Kidney glomerular epithelial cell (primary cell): ENCODE measurements at places on chromosomes 4 and X.

DNA sequence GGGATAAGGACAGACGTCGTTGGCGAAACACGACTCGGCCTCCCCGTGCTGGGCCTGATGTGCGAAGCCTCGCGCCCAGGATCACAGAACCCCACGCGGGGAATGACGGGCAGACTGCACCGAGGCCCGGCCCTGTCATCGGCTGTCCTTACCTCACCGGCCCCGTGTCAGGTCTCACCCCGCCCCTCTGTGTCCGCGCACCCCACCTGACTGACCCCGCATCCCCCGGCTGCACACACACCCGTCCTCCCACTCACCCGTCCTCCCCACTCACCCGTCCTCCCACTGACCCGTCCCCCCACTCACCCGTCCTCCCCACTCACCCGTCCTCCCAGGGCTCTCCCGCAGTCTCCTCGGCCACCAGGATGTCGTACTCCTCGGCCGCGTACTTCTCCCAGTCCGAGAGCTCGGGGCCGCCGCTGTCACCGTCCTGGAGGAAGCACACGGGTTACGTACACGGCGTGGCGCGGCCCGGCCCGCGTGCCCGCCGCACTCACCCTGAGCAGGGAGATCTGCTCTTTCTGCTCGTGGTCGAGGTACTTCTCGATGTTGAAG is 19.8 kb upstream of the GTPBP6 start:
- DNase-seq: no peak

GRCh38 chrX:15499976-15500375 is 631 bp upstream of the BMX start:
- DNase-seq: no peak

- DNase-seq: no peak
These were observed 187.0 kb downstream of the CRLF2 start for GRCh38 chrX:1025413-1025812.

DNA sequence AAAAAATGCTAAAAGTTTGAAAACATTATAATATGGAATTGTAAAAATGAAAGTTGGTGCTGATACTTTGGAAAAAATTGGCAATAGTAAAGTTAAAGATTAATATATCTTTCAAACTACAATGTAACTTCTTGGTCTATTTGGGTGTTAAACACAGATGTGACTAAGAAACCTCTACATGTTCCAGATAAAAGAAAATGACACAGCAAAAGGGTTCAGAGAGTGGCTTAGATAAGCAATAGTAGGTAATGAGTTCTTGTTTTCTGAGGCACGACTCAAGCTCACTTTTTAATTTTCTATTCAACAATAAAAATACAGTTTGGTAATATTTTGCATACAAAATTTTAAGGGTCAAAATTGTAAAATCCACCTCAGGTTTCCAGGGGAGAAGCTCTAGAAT is 292.7 kb downstream of the GALNTL6 start:
- no peak for DNase-seq

- DNase-seq: no peak
These were observed 71.2 kb upstream of the PRSS48 start for GRCh38 chr4:151205722-151206121.

- peak; percentile 67 for DNase-seq
These were observed 74.7 kb downstream of the PAQR3 start for GRCh38 chr4:78864405-78865024.

- DNase-seq: no peak
These were observed 208.8 kb downstream of the TMA16 start for GRCh38 chr4:163703251-163703650.

DNA sequence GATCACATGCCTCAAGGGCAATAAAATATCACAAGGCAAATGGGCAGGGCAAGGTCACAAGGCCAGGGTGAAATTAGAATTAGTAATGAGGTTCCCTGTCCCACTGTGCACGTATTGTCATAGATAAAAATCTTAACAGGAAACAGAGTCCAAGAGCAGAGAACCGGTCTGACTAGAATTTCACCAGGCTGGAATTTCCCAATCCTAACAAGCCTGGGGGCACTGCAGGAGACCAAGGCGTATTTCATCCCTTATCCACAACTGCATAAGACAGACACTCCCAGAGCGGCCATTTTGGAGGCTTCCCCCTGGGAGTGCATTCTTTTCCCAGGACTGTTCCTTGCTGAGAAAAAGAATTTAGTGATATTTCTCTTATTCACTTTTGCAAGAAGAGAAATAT is 25.9 kb upstream of the PRDM5 start:
- no peak for DNase-seq

DNA sequence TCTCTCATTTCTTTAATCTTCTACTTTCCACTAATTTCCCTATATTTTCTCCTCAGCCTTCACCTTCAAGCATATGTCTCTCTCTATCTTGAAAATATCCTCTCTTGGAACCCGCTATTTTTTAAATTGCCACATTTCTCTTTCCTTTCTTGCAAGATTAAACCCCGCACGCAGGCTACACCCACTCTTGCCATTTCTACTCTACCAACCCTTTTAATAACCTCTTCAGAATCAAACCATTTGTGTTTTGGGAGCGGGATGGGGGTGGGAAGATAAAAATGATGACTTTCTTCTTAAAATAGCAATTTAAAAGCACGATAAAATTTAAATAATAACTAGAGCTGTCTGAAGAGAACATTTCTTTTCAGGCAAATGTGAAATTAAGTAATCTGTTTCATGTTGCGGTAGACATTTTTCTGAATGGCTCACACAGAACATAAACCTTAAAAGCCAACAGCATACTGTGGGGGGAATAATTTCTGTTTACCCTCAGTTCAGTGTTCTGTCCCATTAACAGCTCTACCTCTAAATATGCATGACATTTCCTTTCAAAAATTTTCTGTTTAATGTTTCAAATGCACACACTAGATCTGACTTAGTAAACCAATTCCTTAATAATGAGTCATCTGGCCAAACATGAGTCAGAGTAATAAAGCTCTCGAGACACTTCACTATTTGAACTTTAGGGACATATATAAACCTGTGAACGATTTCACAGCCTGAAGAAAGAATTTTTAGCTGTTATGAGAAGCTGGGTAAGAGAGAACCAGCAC is 20.5 kb downstream of the ARSJ start:
- DNase-seq: peak; percentile 96

GRCh38 chr4:153669838-153670237 is 14.2 kb upstream of the TLR2 start:
- no peak for DNase-seq

DNA sequence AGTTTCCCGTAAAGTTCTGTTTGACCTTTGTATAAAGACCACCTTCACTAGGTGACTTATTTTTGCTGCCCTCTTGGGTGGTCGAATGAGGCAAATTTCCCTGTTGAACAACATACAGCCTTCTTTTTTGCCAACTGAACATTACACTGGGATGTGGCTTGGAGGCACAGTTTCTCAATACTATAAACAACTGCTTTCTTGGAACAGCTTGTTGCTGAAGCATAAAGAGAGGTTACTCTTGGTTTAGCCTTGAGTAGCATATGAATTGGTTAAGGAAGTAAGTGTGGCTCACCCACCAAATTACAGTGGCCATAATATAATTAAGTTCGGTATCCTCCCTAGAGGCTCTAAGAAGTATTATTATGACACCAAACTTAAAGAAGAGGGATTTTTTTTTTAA is 40.0 kb downstream of the HHIP start:
- no peak for DNase-seq

DNA sequence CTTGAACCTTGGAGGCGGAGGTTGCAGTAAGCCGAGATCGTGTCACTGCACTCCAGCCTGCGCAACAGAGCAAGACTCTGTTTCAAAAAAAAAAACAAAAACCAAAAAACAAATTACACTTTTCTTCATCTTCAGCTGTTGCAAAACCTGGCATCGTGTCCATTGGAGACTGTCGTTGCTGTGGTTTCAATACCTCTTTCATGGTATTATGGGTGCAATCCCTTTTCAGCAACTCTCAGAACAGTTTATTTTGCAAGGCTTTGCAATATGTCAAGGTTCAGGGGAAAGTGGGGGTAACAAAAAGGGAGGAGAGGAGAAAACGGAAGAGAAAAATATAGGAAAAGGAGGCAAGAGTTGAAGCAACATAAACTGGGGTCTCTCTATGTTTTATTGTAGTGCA is 40.8 kb downstream of the ARSD start:
- DNase-seq: no peak

- DNase-seq: no peak
These were observed 372.7 kb downstream of the SH2D1A start for GRCh38 chrX:124719060-124719459.

- no peak for DNase-seq
These were observed 64.0 kb downstream of the POLR2B start for GRCh38 chr4:57042711-57043169.

DNA sequence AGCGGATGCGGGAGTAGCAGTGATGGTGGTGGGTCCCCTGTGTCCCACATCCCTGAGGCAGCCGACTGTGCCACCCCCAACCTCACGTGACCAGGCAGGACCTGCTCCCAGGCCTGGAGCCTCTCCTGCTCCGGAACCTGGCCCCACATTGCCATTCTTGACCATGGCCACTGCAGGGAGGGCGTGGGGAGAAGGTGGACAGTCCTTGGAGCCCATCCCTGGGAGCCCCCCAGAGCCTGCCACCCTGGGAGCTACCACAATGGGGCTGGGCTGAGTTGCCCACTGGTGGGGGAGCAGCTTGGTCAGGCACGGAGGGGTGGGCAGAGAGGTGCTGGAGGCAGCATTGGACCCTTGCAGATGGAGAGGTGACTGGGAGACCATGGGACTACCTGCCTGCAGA is 36.8 kb downstream of the TMPRSS11A start:
- DNase-seq: no peak

- DNase-seq: no peak
These were observed 62.9 kb upstream of the PGRMC2 start for GRCh38 chr4:128350449-128351045.

DNA sequence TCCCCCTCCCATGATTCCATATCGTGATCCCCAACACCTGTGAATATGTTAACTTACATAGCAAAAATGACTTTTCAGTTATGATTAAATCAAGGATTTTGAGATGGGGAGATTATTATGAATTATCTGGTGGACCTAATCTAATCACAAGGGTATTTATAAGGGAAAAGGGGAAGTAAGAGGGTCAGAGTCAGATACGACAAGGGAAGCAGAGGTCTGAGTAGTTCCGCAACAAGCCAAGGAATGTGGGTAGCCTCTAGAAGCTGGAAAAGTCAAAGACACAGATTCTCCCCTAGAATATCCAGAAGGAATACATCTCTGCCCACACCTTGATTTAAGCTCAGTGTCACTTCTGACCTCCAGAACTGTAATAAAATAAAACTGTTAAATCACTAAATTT is 1.0 kb upstream of the IL13RA1 start:
- DNase-seq: no peak

- no peak for DNase-seq
These were observed 205.1 kb downstream of the PPP3CA start for GRCh38 chr4:101142259-101142658.

DNA sequence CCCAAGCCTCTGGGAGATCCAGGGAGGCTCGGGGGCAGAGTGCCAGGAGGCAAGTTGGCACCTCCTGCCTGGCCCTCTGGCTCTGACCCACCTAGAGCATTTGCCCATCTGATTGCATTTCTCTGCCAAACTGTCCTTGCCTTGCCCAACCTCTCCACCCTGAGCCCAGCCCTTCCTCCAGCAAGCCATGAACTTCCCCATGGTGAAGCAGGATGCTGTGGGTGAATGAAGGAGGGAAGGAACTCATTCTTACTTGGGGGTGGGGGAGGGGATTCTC is 9.3 kb upstream of the CNGA2 start:
- DNase-seq: no peak

GRCh38 chrX:95733426-95733825 is 951.2 kb upstream of the DIAPH2 start:
- DNase-seq: no peak

- DNase-seq: no peak
These were observed 64.7 kb upstream of the RPL34 start for GRCh38 chr4:108555701-108556100.
